GM23248 (cell line): ENCODE measurements at places on chromosomes 16 and 17.

- DNase-seq: no peak
Measured at GRCh38 chr16:9950658-9951057, 231.6 kb downstream of the GRIN2A start.

DNA sequence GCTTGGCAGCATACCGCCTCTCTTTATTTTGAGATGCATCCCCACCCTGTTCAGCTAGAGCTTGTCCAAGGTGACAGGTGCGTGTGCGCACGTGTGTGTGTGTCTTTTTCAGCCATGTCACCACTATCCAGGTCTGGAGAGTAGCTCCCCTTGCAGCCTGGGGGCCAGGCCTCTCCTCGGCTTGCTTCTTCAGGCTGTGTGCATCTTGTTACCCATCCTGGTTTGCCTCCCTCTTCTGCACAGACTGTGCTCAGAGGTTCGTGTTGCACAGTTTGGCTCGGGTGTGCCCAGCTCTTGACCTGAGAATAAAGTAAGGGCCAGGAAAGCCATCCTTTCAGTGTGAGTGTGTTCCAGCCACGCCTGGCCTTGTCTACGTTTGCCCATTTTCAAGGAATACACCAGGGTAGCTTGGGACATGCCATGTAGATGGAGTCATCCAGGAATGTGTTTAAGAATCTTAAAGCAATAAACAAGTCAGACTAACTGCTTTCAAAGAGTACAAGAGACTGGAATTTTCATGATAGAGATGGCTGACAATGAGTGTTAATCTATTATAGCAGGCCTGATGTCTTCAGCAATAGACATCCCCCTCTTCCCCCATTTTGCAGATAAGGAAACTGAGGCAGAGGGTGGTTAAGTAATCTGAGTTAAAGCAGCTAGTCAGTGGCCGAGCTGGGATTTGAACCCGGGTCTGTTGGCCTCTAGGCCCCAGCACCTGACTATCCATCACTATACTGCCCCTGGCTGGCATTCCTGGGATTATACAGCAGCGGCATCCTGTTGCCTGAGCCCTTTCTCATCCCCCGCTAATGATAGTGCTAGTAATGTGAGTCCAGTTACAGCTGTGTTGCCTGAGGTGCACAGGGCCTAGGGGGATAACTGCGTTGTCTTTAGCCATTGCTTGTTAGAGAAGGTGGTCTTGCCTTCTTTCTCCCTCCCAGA lies 77.9 kb downstream of the KSR1 start:
- peak; percentile 90 for DNase-seq

DNA sequence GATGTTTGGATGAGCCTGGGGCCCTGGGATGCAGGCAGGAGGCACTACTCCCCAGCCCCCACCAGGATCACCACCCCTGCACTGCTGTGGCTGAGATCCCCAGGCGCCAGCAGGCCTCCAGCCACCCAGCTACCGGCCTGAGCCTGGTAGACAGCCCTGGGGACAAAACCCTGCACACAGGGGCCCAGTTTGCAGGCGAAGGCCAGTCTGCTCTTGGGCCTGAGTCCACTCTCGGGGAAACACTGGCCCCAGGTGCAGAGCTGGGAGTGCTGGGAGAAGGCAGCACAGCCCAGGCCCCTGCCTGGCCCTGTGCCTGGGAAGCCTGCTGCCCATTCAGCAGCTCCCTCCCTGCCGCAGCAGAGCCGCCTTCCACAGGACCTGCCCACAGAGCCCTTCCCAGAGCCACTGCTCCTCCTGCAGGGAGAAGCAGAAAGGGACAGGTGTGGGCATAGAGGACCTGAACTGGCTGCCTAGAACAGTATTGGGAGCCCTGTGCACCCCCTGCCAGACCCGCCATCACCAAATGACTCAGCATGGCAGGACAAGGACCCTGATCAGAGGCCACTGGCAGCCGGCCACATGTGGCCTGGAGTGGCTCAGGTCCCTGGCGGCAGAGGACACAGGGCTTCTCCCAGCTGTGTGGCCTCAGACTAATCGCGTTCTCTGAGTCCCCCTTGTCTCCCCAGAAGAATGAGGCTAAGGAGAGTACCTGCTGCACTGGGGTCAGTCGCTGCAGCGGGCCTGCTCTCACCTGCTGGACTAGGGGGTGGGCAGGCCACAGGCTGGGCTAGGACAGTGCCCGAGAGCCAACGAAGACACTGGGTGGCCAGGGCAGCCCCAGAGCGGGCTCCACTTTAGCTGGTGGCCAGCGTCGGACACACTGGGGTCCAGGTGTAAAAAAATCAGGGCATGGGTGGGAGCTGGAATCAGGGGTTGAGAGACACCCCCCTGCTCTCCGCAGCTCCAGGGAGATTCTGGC lies 10.7 kb downstream of the MSRB1 start:
- no peak for DNase-seq

- DNase-seq: peak; percentile 88
Measured at GRCh38 chr17:81309140-81309858, 14.2 kb upstream of the SLC38A10 start.

DNA sequence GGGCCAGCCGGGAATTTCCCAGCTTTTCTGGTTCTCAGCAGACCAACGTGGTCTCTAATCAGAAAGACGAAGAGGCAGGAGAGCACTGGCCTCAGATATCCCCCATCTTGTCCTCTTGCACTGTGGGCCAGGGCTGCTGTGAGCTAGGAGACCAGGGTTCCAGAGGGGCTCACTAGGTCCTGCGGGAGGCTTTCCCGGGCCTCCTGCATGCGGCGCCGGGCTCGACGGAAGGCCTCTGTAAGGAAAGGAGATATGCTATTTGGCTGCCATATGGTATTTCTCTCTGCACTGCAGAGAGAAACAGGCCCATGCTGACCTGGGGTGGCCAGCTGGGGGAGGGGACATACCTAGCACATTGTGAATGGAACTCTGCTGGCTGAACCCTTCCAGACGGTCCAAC lies 13.1 kb downstream of the MKS1 start:
- no peak for DNase-seq

GRCh38 chr17:82696916-82697807 lies 1.3 kb downstream of the RAB40B start:
- DNase-seq: peak; percentile 53

DNA sequence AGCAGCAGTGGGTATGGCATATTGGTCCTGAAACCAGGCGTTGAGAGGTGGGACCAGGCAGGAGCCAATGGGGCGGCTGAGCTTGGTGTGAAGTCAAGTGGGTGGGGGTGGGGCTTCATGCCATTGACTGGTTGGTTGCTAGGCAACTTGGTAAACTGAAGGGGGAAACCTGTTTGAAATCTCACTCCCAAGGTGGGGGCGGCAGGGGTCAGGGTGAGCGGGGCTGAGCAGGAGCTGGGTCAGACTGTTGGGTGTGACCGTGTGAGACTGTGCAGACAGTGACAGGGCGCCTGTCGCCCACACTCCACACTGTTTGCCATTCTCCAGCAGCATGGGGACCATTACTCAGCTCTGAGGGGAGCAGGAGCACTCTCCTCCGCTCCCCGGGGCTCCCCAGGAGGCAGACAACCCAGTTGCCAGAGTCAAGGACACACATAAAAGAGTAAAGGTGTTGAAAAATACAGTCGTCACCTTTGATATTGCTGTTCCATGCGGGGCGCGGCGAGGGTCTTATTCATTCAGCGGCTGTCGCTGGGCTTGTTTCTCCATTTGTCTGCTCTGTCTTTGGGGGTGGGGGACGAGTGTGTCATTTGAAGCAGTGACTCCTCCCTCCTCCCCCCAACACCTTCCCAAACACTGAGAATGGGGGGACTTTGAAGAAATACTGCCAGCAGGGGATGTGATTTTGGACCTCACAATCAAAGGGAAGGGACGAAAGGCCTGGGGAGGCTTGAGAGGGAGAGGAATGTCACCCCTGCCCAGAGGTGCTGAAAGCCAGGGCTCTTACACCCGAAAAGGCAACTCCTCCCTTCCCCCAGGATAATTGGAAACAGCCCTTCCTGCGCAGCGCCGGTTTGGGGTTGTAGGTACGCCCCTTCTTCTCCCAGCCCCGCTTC lies 1.2 kb upstream of the EFNB3 start:
- peak; percentile 84 for DNase-seq

GRCh38 chr17:155576-155975 lies 18.2 kb downstream of the SCGB1C2 start:
- no peak for DNase-seq

- DNase-seq: no peak
Measured at GRCh38 chr17:28827672-28828071, 14.9 kb downstream of the FAM222B start.

GRCh38 chr16:56675685-56676210 lies 6.1 kb downstream of the MT1H start:
- DNase-seq: no peak

DNA sequence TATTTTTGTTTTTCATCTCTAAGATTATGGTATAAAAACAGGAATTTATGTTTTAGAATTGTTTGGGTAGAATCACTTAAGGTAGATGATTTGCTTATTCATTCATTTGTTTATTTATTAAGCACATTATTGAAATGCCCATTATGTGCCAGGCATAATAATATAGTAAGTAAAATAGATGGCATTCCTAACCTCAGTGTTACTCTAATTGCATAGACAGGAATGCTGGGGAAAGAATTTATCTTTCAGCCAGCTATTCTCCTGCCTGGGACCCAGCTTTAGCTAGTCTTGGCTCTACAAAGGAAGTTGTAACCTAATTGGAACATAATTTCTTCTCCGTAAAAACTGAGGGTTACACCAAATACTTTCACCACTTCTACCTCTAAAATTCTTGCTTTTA lies 44.6 kb downstream of the NFAT5 start:
- DNase-seq: peak; percentile 27

- no peak for DNase-seq
Measured at GRCh38 chr17:409308-409847, 56.8 kb upstream of the RPH3AL start.

DNA sequence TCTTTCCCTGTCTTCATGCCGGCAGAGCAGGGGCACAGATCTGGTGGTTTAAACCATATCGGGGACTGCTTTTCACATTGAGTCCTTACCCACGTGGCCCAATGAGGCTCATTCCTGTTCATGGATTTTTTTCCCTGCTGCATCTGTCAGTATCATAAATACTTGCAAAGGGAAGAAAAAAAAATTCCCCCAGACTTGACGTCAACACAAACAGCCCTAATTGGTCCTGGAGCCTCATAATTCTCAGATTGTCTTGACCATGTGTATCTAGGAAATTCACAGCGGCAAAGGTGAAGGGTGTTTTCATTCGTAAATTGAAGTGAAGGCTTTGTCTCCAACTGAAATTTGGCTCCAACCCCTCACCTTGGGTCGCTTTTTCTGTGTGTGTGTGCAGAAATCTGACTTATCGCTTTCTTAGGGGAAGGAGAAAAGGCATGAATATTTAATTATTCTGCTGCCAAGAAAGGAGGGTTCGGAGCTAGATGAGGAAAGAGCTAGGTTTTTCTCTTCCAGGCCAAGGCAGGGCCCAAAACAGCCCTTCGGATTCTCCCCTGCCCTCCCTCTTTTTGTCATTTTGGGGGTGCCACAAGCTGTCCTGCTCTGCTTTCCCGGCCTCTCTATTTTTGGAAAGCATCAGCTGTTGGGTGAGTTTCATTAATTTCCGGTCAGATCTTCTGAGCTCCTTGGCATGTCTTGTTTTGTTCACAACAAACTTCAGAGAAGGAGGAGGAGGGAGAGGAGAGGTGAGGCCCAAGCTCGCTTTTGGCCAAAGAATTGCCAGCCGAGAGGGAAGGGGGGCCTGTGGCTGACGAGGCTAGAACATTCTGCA lies 17.8 kb upstream of the CIBAR2 start:
- DNase-seq: peak; percentile 77

DNA sequence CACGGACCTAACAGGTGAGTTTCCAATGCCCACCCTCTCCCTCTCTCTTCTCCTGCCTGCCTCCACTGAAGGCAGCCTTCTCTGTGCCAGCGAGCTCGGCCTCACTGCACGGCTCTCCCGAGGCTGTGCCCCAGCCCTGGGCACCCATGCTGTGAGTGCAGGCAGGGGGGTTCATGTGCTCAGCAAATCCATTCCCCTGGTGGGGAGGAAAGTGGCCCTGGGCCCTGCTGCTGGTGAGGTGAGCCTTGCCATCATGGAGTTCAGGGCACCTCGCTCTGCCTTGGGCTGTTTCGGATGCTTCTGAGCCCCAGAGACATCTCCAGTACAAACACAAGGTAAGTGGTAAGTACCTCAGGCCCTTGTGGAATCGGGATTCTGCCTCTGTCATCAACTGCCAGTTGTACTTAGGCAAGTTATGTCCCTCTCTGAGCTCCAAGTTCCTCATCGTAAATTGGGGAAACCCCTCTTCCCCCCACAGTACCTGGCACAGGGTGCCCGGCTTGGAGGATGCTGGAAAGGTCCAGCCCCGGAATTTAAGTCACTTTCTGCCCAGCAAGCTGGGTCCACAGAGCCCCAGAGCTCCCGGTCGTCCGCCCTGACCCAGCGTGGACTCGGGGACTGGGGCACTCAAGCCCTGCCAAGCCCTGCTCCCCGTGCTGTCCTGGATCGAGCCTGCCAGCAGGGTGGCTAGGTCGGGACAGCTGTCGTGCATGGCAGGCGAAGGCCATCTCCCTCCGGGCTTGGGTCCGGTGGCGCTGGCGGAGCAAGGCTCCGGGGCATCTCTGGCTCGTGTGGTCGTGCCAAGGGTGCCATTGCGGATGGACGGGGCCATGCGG lies 684 bp upstream of the NUDT16L1 start:
- peak; percentile 27 for DNase-seq

GRCh38 chr17:59804901-59805465 lies 87.8 kb downstream of the TUBD1 start:
- DNase-seq: peak; percentile 53
